Gastroesophageal sphincter (tissue), 4 donors: ENCODE measurements at places on chromosomes 1 and 21. TPM values are rescaled to one million over a fixed set of nuclear protein-coding genes. Genes with fewer than 3 reads are reported as not detected.

GRCh38 chr21:39451332-39452206 is at the start of gene SH3BGR:
SH3BGR (plus strand) TSS chr21:39451970; CDS start chr21:39452097, 127 bp downstream.
- peak; percentile 84 for ATAC-seq

Gene LORICRIN
- total RNA-seq = not detected

- no peak for ATAC-seq
Observed at GRCh38 chr1:12413664-12414410, 184.0 kb downstream of the VPS13D start.

Gene B4GALT2
- total RNA-seq = 129 TPM

DNA sequence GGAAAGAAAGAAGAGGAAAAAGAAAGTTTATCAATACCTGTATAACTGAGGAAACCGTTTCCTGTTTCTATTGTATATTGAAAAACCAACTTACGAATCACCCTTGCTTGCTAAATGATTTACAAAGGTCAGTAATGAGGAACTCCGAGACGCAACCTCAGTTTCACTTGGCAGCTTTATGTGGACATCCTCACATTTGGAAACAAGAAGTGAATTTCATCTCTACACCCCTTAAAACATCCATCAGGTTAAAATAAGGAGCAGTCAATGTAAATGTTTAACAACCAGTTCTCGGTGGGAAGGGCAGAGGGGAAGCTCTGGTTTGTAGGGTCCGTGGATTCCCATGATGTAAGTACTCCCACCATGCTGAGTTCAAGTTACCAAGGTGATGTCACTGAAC is 481.7 kb upstream of the RUNX1 start:
- no peak for ATAC-seq
